ENCODE measurements at places on chromosomes 6 and 20.

DNA sequence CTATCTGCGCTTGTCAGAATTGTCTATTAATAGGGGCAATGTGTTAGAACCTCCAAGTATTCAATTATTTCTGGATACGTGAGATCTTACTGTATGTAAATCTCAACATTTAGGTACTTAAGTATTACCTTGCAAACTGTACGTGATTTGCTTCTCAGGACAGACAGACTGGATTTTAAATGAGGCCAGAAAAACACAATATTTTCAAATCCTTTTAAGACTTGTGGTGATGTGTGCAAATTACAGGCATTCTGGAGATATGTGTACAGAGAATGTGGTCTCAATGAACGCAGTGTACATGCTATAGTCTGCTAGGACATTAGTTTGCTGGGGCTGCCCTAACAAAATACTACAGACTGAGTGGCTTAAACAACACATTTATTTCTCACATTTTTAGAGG, 16.9 kb downstream of the CCR6 start:
- no peak for DNase-seq

DNA sequence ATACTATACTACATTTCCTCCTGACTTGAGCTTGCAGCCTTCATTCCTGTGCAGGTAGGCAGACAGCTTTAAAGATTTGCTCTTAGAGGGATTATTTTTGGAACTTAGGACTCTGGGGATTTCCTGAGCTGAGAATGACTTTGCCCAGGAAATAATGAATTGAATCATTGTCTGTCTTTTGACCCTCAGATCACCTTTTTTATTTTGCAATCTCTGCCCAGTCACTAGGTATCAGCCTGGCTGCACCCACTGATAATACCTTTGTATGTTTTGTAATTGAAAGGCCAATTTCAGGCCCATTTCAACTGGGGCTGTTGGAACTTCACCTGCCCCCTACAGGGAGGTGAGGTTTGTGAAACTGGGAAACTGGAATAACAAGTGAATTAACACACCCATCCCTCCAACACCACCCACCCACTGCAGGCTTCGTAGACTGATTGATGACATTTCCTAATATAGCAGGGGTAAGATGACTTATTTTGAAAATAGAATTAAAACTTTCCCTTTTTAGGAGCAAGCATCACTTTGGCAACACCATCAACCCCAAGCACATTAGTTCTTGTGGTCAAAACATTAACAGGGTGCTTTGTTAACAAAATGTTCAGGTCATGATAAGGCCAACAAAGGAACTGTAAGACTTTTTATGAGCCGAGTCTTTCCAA, 157.1 kb upstream of the CENPW start:
- no peak for DNase-seq

- DNase-seq, result no peak
Observed at GRCh38 chr20:60718743-60719480, 533.1 kb upstream of the CDH4 start.

GRCh38 chr6:74768120-74768519, 437.7 kb downstream of the COL12A1 start:
- no peak for DNase-seq

- DNase-seq, result no peak
Observed at GRCh38 chr20:18676396-18676795, 88.5 kb downstream of the DTD1 start.

DNA sequence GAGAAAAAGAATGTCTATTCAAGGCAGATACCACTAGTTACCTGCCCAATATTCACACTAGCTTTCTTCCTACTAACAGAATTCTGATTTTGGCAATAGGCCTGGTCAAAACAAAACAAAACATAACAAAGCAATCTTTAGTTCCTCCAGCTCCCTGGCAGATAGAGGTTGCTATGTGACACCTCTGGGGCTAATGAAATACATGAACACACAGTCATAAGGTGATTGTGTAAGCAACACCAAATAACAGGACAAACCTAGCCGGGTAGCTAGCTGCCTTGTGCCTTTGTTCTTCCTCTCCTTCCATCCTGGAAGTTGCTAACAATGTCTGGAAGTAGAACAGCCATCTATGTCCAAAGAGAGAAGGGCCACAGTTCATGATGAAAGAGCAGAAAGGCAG, 6.0 kb upstream of the HMGN3 start:
- no peak for DNase-seq

DNA sequence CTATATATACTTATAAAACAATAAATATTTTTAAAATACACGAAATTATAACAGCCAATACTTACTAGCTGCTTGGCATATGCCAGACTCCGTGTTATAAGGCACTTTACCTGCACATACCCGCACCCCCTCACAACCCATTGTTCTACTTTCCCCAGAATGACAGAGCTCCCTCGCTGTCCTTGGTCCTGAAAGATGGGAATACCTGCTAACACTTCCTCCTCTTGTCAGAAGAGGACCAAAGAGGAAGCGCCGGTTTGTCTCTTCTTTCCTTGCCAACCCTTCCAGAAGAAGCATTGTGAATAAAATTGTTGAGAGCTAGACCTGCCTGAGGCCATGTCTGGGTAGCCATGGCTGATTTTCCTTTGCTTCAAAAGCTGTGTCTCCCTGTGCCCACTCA, 149.3 kb downstream of the PTPRT start:
- DNase-seq, result no peak

- DNase-seq, result no peak
Observed at GRCh38 chr6:94300424-94301144, 881.2 kb upstream of the EPHA7 start.

DNA sequence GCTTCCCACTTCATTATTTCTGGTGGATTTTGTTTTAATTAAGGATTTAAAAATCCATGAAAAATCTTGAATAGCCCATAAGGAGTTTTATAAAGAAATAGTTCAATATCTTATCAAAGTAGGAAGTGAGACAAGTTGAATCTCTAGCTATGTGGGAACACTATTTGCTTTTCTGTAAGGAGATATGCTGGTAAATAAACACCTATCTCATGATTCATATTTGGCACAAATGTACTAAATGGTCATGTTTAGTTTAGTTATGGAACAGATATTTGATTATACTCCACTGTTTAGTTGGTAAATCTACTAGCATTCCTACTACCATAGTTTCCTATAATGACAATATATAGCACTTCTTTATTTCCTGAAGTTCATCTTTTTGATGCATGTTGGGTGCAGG, 239.9 kb upstream of the CEP162 start:
- no peak for DNase-seq

GRCh38 chr20:40008177-40008576, 680.9 kb downstream of the MAFB start:
- peak; percentile 53 for DNase-seq

DNA sequence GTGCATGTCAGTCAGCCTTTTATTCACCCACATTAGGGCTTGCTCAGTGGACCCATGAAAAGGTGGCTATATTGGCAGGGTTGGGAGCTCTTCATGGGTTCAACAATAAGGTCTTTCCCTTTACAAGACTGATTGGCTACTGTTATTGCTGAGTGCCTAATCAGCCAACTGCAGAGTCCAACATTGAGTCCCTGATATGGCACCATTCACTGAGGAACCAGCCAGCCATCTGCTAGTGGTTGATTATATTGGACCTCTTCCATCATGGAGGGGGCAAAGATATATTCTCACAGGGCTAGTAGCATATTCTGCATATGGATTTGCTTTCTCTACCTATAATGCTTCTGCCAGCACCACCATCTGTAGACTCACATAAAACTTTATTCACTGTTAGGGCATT, 69.9 kb downstream of the CDKAL1 start:
- DNase-seq, result no peak

DNA sequence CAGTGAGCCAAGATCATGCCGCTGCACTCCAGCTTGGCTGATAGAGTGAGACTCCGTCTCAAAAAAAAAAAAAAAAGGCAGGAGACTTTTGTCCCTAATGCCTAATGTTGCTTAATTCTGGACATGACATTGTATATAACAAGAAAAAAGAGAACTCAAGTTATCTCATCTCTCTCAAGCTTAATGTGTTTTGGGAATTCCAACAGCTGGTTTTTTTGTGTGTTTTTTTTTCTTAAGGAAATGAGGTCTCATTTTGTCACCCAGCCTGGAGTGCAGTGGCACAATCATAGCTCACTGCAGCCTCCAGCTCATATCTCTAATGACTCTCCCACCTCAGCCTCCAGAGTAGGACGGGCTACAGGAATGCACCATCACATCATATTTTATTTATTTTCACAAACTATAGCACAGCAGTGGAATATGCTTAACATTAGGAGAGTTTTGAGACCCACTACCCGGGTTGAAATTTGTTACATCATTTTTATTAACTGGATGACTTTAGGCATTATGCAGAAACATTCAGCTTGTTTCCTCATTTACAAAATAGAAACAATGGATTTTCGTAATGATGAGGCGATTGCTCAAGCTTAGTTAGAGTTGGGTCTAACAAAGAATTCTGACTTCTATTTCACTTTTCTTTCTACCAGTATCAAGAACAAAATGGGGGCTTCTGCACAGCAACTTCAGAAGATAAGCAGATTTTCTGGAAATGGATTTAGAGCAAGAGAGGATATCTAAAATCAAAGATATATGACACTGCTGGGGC, 104.1 kb upstream of the BTN3A2 start:
- DNase-seq, result no peak

- peak; percentile 56 for DNase-seq
Observed at GRCh38 chr20:51565298-51566144, 23.0 kb upstream of the NFATC2 start.

DNA sequence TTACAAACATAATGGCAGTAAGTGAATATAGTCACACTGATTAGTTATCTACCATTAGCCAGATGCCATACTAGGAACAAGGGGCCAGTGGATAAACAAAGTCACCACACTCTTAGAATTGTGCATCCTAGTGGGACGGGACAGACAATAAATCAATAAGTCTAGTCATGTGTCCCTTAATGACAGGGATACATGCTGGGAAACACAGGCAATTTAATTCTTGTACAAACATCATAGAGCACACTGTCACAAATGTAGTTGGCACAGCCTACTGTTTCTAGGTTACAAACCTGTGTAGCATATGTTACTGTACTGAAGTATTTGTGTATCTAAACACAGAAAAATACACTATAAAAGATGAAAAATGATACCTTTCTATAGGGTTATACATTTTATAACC, 123.0 kb upstream of the FAM184A start:
- DNase-seq, result no peak

DNA sequence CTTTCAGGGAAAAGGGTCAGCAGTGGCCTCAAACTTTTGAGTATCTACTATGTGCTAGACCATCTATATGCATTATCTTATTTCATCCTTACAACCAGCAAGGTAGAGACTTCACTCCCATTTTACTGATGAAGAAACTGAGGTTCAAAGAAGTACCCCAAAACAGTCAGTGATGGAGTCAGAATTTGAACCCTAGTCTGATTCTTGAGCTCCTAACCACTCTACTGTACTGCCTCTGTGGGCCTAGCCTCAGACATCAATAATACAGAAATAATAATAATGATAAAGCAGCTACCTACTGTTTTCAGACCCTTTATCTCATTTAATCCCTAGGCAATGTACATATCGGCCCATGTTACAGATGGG, 8.4 kb downstream of the ADA start:
- DNase-seq, result no peak

DNA sequence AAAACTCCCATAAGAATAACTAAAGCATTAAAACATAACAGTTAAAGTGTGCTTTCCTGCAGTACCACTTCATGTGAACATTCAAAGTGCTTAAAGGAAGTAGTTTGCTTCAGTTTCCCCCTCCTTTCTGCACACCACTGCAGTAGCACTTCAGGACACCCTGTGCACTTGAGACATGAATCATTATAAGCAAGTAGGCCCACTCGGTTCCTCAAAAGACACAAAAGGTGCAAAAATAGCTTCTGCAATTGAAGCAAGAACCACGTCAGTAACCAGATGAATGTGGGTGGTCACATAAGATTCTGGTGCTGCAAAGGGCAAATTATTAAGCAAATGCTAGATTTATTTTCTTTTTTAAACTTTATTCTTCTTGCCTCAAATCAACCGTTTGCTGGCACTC, 160.6 kb downstream of the HIVEP2 start:
- DNase-seq, result no peak

DNA sequence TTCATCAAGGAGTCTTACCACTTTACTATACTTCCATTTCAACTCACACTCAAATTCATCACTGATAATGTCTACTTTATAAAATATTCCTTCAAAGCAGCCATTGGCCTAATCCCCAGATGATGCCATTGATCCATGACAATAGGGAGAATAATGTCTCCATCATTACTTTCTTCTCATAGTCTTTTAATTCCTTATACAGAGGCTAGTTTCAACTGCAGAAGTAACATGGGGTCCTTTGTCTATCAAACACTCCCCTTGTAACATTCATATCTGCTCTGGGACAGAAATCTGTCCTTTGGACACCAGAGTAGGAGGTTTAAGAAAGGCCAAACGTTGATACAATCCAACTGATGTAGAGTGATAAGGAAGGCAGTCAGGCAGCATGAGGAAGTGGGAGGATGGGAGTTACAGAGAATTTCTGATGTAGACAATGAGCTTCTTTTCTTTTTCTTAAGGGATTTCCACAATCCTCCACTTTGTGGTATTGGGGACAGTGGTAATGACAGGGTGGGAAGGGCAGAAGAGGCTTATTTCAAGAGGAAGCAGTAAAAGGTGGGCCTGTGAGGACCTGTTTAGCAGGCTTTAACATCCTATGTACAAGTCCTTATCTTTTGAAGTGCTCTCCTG, 18.9 kb upstream of the HLA-DOA start:
- no peak for DNase-seq

DNA sequence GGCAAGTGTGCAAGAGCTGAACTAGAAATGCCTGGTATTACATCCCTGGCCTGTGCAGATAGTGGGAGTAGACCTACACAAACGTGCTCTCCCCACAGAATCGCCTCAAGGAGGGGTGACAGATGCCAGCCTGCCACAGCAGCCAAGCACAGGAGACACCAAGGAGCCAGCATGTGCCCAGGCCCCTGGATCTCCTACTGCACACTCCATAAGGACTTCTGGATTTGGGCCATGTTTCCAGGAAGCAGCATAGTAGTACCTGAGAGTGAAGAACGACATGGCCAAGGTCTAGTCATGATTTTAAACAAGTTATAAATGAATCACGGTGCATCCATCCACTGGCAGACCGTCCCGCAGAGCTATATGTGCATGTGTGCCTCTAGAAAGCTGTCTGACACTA, 232.2 kb downstream of the SYNDIG1 start:
- no peak for DNase-seq

GRCh38 chr6:80579391-80580023, 473.0 kb downstream of the BCKDHB start:
- peak; percentile 7 for DNase-seq

DNA sequence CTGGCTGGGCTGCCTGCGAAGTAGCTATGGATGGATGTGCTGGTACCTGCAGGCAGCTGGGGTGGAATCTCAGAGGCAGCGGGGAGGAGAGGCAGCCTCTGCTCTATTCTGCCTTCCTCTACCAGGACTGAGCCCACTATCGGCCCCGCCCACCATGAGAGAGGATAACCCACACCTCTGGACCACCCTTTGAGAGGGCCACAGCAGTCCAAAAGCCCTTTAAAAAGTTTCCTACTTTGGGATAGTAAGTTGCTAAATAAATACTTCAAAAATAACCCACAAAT, 36.1 kb downstream of the EZR start:
- DNase-seq, result no peak
